ENCODE measurements at places on chromosomes 13 and 19.

DNA sequence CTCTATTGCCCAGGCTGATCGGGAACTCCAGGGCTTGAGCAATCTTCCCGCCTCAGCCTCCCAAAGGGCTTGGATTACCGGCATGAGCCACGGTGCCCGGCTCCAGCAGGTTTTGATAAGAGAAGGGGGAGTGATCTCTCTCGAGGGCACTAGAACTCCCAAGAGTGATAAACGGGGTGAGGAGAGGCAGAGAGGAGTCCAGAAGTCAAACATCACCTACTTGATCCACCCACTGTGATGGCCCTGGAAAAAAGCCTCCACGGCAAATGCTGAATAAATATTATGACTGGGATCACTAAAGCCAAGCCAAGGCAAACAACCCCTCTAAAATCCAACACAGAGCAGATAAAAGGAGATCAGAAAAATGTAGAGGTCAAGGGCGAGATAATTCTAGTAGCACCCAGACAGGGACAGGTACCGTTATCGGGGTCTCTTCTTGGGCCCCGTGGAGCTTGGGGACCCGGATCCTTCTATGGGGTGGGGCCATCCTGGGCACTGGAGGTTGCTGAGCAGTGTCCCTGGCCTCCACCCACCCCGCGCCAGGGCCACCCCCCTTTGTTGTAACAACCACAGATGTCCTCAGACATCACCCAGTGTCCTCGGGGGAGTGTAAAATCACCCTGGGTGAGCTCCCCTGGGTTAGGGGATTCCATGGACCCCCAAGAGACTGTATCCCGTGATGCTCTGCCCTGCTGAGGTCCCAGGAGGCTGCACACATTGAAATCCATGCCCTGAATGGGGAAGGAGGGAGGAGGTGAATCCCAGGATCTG lies 3.7 kb upstream of the CREB3L3 start:
- DNase-seq = no peak

- DNase-seq = no peak
Measured at GRCh38 chr13:35039012-35039411, 96.9 kb downstream of the NBEA start.

DNA sequence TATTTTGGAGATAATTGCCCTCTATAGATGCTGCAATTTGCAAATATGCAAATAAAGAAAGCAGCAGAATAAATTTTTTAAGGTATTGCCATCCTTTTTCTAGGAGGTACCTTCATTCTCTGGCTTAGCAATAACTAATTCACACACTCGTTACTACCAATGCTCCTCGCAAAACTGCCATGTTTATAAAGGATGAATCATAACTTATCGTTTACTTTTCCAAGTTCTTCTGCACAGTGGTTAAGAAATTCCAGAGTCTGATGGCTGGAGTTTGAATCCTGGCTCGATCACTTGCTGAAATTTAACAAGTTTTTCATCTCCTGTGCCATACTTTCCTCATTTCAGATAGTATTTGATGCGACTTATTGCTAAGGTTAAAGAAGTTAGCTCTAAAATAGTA lies 708.6 kb upstream of the KLHL1 start:
- no peak for DNase-seq

- no peak for DNase-seq
Measured at GRCh38 chr19:11737964-11738745, 591 bp downstream of the ZNF823 start.

DNA sequence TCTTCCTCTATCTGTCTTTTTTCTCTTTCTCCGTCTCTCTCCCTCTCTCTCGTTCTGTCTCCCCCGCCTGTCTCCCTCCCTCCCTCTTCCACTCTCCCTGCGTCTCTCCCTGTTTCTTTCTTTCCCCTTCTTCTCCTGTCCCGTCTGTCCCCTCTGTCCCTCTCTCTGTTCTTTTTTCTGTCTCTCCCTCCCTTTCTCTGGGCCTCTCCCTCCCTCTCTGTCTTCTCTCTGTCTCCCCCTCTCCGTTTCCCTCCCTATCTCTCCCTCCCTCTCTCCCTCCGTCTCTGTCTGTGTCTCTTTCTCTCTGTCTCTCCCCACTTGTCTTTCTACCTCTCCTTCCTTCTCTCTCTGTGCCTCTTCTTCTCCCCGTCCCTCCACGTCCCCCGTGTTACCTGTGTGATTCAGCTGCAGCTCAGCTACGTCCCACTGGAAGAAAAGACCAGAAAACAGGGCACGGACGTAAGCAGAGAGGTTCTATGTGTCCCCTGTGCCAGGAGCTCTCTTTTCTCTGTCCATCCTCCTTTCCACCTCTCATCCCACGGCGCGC lies 1.2 kb downstream of the CD70 start:
- no peak for DNase-seq

DNA sequence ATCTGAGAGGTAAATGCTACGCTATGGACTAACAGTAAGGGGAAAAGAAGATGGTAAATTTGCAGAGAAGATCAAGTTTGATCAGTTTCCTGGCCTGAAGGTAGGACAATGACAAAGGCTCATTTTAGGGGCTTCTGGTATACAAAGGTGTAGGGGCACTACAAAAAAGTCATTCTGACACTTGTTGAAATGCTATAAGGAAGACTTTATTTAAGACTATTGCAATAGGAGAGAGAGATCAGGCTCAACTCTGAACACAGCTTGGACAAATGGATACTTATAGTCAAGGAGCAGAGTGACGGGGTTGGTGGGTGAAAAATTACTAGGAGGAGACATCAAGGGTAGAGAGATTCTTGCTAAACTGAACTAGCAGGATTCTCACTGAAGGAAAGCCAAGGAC lies 37.2 kb upstream of the KPNA3 start:
- DNase-seq = no peak

DNA sequence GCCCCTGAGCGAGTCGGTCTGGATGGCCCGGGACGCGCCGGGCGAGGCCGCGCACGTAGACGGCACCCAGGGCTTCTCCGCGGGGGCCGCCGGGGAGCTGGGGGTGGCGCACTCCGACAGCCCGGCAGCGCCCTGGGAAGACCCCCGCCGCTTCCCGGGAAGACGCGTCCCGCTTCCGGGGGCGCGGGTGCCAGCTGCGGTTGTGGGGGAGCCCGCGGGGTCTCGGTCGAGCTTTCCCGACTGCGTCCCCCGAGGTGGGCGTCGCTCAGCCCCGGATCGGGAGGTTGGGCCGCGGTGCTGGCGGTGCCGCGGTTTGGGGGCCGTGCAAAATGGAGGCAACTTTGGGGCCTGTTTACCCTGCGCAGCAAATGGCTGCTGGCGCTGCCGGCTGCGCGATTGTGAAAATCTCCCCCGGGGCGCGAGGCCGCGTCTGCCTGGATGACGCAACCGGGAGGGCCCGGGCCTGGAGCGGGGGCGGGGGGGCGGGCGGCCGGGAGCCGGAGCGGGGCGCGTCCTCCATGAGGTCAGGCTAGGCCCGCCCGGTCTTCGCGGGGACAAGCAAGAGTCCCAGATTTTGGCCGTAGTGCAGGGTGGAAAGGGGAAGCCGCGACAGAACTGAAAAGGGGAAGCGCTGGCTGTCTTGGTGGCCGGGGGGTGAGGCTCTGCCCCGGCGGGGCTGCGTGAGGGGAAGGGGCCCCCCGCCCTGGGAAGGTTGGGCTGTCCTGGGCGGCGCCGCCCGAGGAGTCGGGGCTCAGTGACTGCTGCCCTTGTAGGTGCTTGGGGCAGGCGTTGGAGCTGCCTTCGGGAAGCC lies 11.3 kb downstream of the PEAK3 start:
- no peak for DNase-seq

DNA sequence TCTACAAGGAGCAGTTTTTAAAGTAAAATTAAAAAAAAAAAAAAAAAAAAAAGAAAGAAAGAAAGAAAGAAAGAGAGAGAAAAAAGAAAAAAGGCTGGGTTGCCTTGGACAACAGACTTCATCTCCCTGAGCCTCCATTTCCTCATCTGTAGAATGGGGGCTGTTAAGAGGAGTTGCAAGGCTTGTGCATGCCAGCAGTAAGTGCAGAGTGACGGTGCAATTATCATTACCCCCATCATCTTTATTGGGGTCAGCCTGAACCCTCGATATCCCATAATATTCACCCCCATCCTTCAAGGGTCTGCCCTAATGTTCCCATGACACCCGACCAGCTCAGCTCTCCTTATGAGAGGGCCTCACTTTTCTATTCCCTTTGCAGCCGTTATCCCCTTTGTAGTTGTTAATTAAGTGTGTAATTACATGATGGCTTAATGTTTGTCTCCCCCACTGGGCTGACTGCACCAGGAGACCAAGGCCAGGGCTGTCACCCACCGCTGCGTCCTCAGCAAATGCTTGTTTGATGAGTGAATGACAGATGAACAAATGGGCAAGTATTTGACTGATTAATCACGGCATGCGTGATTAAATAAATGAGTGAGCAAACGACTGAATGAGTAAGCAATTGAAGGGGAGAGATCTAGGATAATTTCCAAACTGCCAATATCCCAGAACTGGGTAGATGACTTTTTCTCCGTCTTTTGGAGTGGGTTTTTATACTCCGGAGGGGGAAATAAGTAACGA lies 10.1 kb downstream of the FOSB start:
- DNase-seq = no peak

GRCh38 chr19:44228318-44228717 lies 16.0 kb downstream of the ZNF227 start:
- no peak for DNase-seq

GRCh38 chr19:40872209-40872608 lies 9.8 kb downstream of the CYP2A7 start:
- DNase-seq = no peak

- DNase-seq = no peak
Measured at GRCh38 chr13:83634601-83635000, 247.7 kb downstream of the SLITRK1 start.

GRCh38 chr13:33649212-33649878 lies 168.6 kb upstream of the RFC3 start:
- no peak for DNase-seq

DNA sequence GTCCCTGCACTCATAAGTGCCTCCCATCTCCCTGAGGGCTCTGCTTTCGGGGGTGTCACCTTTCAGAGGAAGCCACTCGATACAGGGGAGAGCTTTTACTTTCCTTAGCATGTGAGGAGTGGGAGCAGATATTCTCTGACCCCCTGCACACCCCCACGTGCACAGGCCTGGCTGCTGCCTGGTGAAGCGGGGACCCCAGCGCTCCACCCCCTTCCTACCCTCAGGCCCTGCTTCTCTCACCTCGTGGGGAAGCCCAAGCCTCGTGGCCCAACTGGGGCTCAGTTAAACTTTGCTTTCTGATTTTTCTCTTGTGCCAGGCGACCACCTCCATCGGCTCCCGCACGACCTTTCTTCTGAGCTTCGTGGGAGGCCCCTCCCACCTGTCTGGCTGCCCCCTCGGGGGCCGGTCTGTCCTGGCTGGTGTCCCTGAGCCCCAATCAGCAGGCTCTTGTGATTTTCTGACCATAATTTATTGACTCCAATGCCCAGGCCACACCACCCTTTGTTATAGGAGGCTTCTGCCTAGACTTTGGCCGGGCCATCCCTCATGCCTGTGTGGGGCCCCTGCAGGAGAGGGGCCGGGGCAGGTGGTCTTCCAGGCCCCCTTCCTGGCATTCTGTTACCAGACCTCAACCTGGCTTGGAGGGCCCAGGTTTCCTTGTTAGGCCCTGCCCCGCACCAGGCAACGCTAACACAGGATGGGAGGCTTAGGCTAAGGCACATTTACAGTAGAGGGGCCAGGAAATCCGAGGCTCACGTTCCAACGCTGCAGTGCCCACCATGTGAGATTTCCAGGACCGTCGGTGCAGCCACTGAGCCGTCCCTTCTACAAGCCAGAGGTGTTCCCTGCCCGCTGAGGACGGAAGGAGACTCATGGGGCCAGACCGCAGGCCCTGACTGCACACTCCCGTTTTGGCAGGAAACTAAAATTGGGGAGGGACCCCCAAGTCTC lies 3.7 kb downstream of the TMED1 start:
- DNase-seq = no peak
